AG09319 (cell line): ENCODE measurements at places on chromosomes 3 and 15.

DNA sequence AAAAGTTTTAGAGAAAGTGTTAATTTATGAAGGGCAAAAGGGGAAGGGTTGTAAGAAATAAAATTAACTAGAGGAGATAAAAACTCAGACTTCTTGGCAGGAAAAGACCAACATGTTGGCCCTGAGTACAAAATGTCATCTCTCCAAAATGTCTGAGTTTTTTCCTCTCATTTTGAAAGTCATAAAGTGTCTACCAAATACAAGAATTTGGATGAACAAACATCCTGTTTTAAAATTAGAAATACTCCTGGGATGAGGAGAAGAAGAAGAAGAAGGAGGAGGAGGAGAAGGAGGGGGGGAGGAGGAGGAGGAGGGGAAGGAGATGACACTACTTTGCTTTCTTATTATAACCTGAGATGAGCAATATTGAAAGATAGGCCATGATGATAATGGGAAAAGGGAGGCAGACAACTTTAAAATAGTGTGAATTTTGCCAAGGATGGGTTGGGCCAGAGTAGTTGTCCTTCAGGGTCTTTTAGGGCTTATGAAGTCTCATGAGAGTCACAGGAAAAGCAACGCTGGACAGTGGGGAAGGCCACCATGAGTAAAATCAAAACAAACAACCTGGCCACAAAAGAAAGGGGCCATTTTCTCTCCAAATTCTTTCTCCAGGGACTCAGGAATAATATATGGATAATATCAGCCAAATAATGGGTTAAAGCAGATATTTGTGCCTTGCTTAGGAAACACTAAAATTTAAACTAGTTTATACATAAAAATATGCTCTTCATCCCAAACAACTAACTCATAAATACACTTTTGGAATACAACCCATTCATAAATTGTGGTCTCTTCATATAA is 632.9 kb downstream of the EPHA3 start:
- no peak for DNase-seq

DNA sequence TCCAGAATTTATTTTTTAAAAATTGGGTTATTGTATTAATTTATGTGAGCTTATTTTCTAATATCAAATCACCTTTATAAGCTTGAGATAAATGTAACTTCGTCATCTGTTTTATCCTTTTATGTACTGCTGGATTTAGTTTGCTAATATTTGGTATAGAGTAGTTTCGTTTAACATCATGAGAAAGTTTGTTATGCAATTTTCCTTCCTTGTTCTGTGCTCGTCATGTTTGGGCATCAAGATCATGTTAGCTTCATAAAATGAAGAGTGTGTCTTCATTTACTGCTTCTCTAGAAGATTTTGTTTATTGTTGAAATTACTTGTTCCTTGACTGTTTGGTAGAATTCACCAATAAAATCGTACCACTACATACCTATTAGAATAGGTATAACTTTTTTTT is 262.1 kb upstream of the SATB1 start:
- no peak for DNase-seq

DNA sequence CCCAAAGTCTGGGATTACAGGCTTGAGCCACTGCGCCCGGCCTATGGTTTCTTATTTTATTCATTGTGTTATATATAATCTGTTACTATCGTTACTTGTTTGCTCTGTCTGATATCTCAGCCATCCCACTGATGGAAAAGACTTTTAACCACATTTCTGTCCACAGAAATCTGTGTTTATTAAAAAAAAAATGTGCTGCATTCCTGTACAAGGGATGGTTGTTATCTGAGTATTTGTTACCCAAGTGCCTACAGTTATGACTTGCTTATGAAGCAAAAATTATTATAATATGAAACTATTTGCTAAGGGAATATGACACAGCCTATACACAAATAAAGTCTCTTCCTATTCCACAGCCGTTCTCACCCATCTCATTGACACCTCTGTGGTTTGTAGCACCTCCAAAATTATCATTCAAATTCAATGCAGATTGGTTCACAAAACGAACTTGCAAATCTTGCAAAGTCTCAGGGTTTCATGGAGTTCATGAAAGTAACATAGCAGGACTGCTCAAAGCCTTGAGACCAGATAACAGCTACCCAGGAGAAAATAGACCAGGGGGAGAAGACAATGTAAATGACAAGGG is 47.4 kb upstream of the UBE2E1 start:
- no peak for DNase-seq

GRCh38 chr3:173730391-173730790 is 332.8 kb downstream of the NLGN1 start:
- DNase-seq: no peak

DNA sequence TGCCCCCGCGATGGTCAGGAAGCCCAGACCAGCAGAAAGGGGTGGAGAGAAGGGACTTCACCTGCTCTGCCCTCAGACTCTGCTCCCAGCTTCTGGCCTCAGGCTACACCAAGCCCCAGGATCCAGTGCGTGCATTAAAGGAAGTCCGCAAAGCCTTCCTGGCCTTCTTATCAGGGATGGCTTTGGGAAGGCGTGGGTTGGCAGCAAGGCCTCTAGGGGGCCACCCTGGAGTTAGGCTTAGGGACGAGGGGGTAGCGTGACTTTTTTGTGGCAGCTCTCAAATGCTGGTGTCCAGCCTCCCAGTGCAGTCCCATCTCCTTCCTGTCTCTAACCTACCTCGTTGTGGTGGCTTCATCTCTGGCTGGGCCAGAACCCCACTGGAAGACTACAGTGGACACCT is 18.9 kb upstream of the RPL29 start:
- no peak for DNase-seq

DNA sequence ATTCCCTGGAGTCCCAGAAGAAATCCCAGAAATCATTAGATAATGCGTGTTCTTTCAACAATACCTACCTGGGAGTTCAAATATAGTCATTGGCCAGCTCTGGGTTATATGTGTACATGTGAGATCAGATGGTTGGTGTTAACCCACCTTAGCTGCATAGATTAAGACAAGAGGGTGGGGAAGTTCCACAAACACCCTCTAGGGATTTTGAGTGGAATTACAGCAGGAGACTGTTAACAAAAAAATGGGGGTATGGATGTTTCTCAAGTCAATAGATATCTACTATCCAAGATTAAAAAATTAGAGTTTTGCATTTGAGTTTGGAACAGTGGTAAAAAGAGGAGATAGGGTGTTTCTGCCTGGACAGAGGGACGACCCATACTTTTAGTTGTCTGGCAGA is 282.5 kb upstream of the CNTN3 start:
- no peak for DNase-seq

DNA sequence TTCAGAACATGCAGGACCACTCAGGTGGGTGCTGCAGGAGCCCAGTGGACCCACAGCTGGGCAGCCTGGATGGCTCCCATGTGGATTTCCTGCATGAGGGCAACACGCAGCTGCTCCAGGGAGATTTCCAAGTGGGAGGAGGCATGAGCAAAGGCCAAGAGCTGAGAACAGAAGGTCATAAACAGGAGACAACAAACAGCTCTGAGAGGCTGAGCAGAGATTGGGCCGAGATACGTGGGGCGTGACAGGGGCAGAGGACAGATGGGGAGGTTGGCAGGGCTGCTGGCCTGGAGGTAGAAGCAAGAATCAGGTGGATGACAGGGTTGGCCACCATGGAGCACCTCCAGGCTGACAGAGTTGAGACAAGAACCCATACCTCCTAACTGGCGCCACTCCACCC is 2.9 kb downstream of the PHGR1 start:
- DNase-seq: no peak

DNA sequence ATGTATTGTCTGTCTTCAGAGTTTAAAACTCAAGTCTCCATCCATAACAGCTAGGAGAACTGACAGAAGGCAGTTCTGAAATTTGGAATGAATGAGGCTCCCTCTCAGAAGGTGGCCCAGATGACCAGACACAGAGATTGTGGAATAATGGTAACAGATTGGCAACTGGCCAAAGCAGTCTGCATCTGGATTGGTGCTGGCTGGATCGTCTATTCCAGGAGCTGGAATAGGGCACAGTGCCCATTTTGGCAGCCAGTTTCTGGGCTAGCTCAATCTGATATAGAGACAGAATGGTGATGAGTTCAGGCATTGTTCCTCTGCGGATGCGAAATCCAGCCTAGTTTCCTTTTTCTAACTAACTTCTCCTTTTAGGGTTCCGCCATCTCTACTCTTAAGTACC is 851.7 kb downstream of the PDCD6IP start:
- DNase-seq: no peak

DNA sequence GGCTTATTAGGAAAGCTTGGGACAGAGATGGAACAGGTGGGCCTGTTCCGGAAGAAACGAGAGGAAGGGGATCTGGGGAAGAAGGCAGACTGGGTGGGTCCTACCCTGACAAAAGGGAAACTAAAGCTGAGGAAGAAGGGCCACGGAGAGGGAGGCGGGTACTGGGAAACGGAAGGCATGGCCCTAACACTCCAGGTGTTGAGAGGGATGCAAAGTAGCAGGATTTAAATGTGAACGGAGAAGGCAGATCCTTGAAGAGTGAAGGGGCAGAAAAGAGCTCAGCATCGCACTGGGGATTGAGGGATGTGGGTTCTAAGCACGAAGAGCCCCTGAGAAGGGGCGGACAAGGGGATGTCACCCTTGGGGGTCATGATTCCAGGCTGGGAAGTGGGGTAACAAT is 735 bp downstream of the STIMATE start:
- no peak for DNase-seq

DNA sequence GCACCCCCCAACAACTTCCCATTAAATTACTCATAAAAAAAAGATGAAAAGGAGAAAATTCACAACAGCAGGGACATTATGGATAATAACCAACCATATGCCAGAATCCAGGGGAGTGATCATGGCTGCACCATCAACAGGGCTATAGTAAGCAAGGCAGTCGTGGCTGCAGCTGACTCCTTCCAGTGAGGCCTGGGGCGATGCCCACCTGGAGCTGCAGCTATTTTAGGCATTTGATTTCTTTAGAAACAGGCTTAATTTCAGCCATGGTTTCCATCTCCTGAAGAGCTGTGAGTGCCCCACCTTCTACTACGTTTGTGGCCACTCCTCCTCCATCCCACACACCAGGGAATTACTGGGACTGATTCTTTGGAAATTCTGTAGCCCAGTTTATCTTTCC is 84.0 kb downstream of the MINAR1 start:
- no peak for DNase-seq

DNA sequence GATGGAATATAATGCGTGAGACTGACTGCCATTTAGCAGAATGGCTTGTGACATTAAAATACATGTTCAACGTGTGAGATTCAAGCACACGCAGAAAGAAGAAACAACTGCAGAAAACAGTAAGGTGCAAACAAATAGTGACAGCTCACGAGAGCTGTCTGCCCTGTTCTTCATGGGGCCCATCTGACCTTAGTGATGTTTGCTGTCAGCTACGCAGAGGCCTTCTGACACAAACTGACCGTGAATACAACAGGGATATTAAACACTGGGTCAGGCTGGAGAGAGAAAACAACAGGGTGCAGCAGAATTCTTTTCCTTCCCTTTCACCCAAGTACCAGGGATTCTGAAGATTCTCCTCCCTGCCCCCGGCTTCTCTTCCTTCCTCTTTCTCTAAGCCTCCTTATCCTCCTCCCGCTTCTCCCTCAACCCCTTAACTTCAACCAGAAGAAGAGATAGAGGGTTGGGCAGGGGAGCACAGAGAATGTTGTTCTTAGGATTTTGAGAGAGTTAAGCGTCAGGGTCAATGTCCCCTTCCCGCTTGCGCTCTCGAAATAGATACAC is 2.1 kb downstream of the TNFAIP8L3 start:
- no peak for DNase-seq

DNA sequence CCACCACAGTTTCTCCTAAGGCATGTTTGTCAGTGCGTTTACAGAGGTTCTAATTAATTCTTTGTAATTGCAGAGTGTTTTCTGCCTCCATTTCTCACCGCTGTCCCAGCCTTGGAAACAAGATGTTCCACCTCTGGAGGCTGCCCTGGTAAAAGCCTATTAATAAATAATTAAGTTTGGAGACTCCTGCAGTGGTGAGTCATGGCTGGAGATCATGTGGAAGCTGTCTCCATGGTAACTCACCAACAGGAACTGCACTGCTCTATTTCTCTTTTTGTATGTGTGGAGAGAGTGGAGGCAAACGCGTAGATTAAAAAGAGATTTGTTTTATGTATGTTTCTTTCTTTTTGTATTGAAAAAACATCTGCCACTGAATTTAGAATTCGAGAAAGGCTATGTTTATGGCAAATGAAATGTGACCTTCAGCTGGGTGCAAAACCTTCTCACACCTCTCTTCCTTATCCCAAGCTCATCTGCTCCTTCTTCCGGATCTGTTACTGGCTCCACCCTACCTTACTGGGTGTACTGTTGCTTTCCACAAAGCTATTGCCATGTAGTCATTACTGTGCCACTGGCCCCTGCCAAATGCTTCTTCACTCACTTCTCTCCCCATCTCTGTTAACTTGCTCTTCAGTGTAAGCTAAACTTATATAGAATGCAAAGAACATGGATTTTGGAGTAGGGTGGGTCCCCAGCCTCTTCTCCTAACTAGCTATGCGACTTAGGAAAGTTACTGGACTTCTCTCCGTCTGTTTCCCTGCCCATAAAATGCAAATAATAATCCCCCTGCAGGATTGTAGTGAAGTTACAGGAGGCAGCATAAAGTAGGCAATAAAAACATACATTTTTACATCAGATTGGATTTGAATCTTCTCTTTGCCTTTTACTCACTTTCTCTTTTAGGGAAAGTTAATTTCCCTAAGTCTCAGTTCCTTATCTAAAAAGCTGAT is 778.5 kb downstream of the NTRK3 start:
- no peak for DNase-seq

DNA sequence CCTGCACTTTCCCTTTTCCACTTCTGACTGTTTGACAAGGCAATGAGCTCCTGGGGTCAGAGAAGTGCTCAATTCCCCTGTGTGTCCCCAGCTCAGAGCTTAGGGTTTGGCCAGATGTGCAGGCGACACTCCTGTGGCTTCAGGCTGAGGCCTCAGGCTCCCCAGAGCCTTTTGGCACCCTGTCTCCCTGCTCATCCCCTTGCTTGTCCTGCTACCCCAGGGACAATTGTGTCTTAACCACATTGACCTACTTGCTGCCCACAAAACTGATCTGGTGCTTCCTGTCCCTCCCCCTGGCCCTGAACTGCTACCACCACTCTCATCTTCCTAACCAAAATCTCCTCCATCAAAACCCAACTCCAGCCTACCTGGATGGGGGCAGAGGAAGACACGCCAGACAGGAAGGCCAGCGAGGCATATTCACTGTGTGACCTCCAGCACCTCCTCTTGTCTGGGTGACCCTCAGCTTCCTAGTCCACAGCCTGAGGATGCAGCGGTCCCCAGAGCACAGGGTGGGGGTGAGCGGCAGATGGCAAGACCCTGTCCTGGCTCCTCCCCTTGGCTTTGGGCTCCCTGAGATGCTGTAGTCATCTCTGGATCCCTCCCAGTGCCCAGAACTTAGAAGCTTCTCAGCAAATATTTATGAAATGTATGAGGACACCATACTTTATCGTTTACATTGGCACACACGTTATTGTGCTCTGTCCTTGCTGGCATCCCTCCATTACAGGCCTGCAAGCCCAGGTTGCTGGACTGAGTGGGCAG is 98.9 kb upstream of the SLC6A6 start:
- DNase-seq: no peak

GRCh38 chr3:9757427-9757826 is 7.7 kb downstream of the OGG1 start:
- DNase-seq: no peak

DNA sequence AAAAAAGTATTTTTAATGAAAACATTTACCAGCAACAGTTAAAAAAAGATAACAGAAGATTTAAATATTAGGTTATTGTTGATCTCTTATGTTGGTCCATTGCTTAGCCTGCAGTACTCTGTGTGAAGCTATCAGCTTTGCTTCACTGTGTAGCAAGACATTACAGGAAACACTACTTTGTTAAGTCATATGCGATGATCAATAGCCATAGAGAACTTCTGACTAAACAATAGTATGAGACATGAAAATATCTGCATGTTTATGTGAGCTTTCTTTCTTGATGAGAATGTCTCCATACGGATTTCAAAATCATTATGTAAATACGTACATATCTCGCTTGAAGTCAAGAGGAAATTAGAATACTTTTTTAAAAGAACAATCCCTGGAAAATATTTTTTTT is 27.0 kb upstream of the CAPN3 start:
- DNase-seq: no peak
